CD4-positive, alpha-beta T cell (primary cell): ENCODE measurements at places on chromosomes 11 and 22.
A peak's percentile ranks its signal among the peaks of the same experiment; 100 is the strongest.

GRCh38 chr11:75593286-75593915 is 31.3 kb downstream of the SERPINH1 start:
- no peak for DNase-seq

DNA sequence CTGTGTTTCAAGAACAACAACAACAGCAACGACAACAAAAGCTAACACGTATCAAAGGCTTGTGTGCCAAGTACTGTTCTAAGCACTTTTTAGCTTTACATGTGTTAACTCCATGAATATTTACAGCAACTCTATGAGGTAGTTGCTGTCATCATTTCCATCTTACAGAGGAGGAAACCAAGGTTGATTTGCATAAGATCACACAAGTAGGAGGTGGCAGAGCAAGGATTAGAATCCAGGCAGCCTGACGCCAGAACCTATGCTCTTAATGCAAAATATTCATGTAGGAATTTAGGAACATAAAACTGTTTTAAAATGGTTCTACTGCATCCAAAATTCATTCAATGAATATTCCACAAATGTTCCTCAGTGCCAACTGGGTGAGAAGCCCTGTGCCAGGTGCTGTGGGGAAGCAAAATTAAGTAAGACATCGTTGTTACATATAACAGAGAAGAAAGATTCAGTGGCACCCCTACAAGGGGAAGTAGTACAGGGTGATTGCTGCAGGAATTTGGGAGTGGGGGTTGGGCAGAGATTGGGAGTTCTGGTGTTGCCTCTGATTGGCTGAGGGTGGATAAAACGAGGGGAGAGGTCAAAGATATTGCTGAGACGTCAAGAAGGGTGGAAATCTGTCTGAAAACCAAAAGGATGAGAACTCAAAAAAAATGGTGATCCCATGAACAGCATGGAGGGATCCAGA is 86.1 kb upstream of the ARHGAP20 start:
- no peak for DNase-seq

DNA sequence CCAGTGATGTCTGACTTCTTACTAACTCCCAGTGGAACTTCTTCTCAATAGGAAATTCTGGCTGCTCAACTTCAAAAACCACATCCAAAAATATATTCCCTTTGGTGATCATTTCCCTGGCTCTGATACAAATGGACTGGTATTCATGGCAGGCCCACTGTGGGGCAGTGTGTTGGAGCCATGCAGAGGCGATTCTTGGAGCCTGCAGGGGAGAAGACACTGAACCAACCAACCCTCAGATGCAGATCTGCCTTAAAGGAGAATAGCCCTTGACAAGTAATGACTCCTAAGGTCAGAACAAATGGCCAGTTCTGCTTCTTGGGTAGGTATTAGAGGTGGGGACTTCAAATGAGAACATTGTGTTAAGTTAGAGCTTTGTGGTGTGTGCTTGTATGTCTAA is 12.2 kb downstream of the OR4D9 start:
- no peak for DNase-seq

DNA sequence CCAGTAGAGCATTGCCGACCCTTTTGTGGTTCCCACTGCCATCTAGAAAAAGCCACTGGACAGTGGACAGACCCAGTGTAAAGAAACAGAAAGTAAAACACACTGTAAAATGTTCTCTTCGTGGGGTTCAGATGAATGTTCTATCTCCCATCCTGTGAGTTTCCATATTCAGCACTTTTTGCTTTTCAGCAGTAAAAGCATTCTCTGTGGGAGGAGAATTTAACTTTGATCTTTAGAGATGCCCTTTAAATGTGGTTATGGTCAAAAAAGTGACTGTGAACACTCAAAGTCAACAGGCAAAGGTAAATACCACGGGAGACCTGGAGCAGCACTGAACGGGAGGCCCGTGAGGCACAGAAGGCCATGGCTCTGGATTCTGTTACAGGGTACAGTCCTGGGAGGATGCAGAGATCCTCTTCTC is 53.9 kb downstream of the FLI1 start:
- no peak for DNase-seq

GRCh38 chr22:48581205-48581766 is 1246.4 kb downstream of the BRD1 start:
- no peak for DNase-seq

DNA sequence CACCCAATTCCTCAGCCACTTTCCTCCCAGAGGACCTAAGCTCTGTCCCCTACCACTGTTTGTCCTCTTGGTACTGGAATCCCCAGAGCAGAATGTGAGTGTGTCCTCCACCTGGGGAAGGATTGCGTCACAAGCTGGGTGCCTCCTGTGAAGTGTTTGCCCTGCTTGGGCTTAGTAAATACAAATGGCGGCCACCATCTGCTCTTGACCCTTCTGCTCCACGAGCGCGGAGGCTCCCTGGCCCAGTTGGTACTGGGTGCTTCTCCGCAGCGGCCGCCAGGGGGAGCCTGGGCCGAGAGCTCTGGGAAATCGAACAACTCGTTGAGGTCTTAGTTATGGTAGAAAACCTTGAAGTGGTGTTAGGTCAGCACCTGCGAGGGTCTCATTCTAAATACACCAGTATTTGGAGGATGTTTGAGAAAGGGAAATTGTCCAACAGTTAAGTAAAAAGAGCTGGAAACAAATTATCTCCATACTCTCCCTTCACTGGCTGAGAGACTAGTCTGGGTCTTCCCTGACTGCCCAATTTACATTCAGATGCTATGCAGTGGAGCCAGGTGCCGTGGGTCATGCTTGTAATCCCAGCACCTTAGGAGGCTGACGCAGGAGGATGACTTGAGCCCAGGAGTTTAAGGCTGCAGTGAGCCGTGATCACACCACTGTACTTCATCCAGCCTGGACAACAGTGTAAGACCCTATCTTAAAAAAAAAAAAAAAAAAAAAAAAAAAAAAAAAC is 74.6 kb upstream of the TEAD1 start:
- DNase-seq, result peak; percentile 4

- no peak for DNase-seq
Measured at GRCh38 chr22:49678842-49679170, 148.9 kb downstream of the BRD1 start.

- DNase-seq, result no peak
Measured at GRCh38 chr22:28792491-28793383, 7.6 kb downstream of the XBP1 start.

GRCh38 chr11:102252339-102252891 is 64.9 kb upstream of the BIRC3 start:
- DNase-seq, result no peak

GRCh38 chr11:31664129-31664528 is 147.0 kb downstream of the PAX6 start:
- no peak for DNase-seq

DNA sequence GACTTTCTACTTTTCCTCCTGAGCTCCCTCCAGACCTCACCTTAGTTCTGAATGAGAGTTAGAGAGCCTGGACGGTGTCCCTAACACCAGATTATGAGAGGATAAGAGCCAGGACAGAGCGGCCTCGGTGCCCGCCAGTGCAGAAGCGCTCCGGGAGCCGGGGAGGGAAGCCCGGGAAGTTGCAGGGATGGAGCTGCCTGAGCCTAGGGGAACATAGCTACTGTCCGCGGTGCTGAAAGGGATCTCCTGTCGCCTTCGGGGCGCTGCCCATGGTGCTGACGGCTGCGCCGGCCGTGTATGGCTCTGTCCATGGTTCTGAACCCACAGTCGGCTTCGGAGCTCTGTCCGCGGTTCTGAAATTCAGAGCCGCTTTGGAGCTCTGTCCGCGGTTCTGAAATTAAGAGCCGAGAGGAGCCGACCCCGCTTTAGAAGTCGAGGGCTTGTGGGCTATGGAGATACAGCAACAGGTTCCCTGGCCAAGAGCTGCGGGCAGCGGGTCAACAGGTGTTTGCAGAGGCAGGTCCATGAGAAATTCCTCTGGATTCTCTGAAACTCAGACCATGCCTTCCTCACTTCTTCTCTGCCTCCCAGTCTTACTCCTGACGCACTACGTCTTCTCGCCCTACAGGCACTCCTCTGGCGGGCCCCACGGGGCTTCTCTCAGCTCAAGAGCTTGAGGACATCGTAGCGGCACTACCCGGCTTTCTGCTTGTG is 814 bp downstream of the NPAS4 start:
- DNase-seq, result peak; percentile 95

- no peak for DNase-seq
Measured at GRCh38 chr11:113124006-113124405, 162.8 kb downstream of the NCAM1 start.
